Kidney epithelial cell (primary cell): ENCODE measurements at places on chromosomes 13 and 19.

DNA sequence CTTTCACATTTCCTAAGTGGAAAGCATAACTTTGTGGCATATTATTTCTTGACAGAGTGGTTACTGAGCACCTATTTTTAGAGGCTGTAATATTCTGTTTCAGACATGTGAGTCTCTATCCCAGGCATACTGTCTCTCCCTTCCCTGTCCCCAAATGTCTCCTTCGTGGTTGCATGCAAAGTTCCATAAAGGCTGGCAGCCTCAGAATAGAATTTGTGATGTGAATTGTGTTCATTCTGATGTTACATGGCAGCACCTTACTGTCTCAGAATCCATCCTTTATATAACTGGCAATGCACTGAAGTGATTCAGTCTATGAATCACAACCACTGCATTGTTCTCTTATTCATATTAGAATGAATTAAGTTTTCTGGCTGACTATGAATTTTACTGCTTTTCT is 89.0 kb upstream of the SLC7A1 start:
- DNase-seq: no peak

DNA sequence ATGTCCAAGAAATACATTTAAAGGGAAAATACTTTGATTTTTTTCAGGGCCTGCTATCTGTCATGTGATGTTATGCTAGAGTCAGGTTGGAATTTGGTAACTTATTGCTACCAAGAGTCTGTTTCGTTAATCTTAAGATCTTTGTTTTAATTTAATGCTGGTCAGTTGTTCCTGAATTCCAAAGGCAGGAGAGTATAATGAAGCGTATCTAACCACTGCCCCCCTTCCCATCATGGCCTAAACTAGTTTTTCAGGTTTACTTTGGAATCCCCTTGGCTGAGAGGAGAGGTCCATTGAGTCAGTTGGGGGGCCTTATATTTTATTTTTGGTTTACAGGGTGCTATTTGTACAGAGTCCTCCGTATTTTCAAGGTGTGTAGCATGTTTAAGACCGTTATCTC is 116.3 kb upstream of the SLC7A1 start:
- DNase-seq: no peak

- no peak for DNase-seq
These were observed 146.9 kb downstream of the LMO7 start for GRCh38 chr13:75782985-75783384.

DNA sequence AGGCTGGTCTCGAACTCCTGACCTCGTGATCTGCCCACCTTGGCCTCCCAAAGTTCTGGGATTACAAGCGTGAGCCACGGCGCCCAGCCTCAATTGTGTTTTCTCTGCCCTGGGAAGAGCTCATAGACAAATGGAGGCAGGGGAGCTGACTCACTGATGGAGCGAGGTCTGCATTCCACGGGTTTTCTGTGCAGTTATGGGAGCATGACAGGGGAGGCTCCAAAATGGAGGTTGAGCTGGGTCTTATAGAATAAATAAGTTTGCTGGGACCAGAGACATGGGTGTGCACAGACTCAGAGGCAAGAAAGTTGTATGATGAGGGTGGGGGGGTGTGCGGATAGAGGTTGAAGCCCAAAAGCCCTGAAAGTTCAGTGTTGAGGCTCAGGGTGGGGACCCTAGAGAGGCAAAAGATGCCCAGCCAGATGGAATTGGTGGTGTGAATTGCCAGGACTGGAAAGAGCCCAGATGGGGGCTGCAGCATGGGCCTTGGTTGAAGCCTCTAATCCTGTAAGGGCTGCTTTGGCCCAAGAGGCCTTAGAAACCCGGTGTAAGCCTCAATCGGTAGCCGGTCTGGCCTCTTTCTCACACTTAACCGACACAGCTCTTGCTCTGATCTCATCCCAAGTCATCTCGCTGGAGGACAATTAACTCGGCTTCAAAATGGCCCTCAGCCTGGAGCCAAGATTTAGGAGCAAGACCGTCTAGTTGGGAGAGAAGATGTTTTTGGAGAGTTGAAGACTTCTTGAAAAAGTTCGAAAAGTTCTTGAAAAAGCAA is 1.9 kb downstream of the TPM4 start:
- DNase-seq: no peak

- no peak for DNase-seq
These were observed 9.6 kb upstream of the FOXO1 start for GRCh38 chr13:40676007-40676406.

DNA sequence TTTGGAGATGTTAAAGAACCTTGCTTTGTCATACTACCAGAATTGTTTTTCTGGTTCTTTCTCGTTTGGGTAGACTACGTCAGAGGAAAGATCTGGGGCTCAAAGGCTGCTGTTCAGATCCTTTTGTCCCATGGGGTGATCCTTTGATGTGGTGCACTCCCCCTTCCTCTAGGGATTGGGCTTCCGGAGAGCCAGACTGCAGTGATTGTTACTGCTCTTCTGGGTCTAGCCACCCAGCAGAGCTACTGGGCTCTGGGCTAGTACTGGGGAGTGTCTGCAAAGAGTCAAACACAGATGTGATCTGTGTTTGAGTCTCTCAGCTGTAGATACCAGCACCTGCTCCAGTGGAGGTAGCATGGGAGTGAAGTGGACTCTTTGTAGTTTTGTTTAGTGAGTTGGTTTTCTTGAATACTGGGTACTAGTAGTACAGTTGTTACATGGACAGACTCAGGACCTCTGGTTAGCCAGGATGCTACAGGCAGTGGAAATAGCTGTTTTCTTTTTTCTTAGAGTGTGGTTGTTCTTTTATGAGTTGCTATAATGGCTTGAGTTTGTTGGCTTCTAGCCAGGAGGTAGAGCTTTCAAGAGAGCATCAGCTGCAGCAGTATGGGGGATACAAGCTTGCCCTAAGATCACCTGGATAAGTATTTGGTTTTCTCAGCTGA is 34.4 kb downstream of the DNAJC15 start:
- no peak for DNase-seq

GRCh38 chr19:13896227-13896626 is 9.7 kb downstream of the BRME1 start:
- no peak for DNase-seq

GRCh38 chr19:4556597-4557127 is 2.8 kb downstream of the SEMA6B start:
- no peak for DNase-seq

- DNase-seq: no peak
These were observed 812 bp upstream of the ZNF493 start for GRCh38 chr19:21396121-21396520.

GRCh38 chr13:24270639-24271141 is 38.7 kb upstream of the C1QTNF9 start:
- no peak for DNase-seq
